Pulmonary artery endothelial cell (primary cell): ENCODE measurements at places on chromosomes 11 and 22.

GRCh38 chr11:121194731-121195596, 93.9 kb downstream of the TECTA start:
- peak; percentile 24 for DNase-seq

DNA sequence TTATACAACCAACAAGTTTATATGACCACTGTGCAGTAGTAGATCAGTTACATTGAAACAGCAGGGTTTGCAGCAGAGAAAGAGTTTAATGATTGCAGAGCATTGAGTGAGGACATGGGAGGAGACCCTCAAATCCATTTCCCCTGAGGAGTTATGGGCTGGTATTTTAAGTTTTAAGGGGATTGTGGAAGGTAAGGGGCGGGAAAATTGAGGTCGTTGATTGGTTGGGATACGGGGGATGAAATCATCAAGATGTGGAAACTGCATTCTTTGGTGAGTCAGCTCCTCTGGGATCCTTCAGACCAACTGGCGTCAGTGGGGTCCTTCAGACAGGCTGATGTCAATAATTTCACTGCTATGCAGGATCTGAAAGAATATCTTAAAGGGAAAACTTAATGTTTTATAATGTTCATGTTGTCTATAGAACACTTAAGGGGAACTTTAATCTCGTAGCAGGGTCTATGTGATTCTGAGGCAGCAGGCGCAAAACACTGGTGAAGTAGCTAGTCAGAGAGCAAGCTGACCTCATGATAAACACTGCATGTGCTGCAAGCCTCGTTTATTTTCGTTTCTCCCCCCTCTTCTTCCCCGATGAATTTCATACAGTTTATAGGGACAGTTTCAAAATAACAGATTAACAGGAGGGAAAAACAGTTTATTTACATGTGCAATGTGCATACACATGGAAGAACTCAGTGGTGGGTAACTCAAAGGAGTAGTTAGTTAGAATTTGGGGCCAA, 17.4 kb upstream of the BACE1-AS start:
- DNase-seq: no peak

DNA sequence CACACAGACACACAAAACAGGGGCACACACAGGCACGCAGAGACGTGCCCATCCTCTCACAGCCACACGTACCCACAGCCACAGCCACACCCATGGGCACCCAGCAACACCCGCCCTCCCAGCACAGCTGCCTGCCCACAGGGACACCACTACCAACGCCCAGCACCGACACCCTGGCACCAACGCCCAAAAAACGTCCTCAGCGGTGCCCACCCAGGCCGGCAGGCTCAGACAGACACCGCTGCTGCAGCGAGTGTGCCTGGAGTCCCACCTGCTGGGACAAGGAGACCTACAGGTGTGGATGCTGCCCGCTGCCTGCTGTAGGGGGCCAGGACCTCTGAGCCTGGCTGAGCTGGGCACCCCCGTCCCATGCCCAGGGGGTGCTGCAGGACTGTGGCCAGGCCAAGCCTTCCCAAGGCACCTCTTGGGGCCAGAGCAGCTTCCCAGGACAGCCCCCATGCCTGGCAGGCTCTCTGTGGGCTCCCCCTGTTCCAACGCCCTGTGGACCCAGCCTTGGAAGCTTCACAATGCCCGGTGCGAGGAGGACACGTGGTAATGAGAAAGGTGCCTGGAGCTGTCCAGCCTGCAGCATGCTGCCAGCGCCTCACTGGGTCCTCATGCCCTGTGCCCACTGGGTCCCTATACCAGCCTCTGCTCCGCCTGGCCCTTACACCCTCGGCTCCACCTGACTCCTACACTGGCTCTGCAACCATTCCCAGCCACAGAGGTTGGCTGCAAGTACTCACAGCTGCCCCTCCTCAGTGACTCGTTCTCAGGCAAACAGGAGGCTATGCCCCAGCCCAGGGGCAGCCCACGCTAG, 45.8 kb upstream of the TH start:
- no peak for DNase-seq

DNA sequence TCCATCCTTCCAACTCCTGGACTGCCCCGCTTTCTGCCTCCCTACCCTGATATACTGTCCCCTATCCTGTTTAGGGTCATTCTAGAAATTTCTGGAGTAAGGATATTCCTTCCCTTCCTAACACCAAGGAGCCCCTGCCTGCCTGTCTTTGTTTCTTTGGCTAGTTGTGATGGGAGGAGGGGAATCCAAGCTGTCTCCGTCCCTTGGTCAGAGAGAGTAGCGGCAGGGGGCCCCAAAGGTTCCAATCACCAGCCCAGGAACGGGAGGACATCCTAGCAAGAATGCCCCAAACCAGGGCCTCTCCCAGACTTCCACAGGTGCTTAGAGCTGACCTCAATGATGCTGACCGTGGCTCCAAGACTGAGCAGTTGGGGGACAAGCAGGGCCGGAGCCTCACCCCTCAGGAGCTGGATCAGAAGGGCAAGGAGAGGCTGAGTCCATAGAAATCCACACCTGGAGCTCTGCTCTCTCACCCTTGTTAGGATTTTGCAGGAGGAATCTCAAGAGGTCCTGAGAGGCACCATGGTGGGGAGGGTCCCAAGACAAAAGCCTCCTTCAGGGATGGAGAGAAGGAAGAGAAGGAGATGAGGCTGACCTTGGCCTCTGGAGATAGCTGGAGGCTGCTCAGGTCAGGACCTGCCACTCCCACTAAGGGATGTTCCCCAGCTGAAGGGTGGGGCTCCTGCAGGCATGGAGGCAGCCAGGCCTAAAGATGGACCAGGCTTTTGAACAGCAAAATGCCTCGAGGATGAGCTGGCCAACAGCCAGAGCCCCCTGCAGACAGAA, 13.6 kb downstream of the SLC22A12 start:
- DNase-seq: no peak

DNA sequence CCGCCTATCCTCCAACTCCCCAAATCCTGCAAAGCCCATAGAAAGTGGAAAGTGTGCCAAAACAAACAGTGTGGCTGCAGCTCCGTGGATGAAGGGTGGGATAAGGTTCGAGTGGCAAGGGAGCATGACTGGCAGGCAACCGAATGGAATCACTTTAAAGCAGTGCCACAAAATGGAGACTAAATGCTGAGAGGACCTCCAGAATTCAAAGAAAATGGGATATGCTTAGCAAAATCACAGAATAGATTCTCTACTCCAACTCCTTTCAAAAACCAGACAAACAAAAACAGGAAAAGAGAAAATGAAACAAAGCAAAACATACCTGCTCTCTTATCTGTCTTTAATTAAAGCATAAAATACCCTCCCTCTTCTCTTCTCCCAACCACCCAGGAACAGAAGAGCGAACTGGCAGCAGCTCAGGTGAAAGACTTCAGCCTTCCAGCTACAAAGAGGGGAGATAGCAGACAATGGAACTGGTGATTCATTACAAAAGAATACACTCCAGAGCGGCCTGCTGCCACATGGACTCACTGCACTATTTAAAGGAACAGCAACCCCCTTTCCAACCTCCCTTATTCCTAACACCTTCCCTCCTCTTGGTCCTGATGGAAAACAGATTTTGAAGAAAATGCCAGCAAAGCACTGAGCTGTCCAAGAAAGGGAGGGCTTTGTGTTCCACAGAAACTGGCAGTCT, 118.5 kb downstream of the APOL5 start:
- DNase-seq: peak; percentile 44

DNA sequence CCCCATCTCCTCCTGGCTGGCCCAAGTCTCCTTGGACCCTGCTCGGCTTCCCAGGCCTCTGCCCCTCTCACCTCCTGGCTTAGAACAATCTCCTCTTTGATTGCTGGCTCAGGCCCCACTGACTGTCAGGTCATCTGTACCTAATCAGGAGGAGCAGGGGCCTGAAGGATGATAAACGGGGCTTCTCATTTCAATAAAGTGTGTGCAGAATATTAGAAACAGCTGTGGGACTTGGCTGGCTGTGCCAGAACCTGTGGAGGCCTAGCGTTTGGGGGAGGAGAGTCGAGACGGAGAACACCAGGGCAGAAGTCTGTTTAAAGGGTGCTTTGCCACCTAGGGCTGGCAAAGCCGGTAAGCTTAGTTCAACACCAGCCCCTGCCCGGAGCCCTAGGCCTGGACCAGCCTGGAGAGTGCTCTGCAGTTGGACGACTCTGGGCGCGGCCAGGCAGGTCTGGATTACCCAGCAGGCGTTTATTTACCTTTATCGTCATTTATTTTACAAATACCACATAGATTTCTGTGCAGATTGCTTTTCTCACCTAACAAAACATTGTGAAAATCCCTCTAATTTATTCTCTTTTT, 10.1 kb upstream of the VSIG10L2 start:
- DNase-seq: no peak

DNA sequence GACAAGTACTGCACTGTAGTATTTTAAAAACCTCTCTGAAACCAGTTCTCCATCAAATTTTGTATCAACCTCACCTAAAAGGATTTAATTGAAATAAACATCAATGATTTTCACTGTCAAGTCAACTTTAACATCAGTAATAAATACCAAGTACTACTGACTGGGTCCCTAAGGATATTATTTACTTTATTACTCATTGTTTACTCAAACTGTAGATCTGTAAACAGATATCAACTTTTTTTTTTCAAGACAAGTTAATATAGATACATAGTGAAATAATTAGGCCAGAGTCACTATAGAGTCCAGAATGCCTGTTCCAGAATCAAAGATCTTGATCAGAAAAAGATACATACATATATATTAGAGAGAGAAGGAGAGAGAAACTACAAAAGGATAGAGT, 1.6 kb downstream of the RNF141 start:
- DNase-seq: no peak

DNA sequence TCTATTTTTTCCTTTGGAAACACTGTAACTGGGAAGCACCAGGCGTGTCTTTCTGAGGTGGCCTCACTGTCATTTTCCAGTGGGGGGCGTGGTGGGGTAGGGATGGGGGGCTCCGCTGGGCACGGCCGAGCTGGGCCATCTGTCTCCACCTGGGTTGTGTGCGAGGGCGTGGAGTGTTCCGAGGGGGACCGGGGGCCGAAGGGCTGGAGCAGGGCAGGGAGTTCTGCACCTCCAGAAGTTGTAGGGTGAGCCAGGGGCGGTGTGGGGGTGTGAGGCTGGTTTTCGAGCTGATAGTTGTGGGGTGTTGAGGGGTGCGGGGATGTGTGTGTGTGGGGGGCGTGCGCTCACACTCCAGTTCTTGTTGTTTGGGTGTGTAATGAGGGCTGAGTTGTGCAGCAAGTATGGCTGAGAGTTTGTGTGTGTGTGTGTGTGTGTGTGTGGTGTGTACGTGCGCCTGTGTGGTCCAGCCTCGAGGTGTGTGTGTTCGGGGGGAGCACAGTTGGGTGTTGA, 10.8 kb downstream of the YPEL4 start:
- no peak for DNase-seq

GRCh38 chr11:86671531-86672006, 847 bp downstream of the ME3 start:
- no peak for DNase-seq

GRCh38 chr11:46896719-46897406, 21.5 kb downstream of the LRP4 start:
- DNase-seq: no peak

- DNase-seq: no peak
These were observed 25.5 kb downstream of the EMID1 start for GRCh38 chr22:29230972-29231875.

GRCh38 chr11:46352063-46352841, 5.0 kb downstream of the DGKZ start:
- no peak for DNase-seq

DNA sequence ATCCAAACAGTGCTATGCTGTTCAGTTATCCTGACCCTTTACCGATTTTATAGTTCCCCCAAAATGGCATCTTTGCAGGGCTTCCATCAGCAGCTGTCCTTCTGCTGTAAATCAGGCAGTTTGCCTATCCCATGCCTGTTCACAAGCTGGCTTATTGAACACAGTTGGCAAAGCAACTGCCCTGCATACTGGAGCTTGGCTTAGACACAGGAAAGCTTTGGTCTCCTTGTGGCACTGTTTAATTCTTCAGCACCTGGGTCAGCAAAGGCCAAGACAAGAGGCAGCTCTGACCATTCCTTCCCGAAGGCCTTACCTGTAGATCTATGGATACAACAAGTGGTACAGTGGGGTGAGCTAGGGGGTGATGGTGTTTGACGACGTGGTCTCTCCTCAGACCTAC, 32.2 kb downstream of the TSPAN18 start:
- no peak for DNase-seq

DNA sequence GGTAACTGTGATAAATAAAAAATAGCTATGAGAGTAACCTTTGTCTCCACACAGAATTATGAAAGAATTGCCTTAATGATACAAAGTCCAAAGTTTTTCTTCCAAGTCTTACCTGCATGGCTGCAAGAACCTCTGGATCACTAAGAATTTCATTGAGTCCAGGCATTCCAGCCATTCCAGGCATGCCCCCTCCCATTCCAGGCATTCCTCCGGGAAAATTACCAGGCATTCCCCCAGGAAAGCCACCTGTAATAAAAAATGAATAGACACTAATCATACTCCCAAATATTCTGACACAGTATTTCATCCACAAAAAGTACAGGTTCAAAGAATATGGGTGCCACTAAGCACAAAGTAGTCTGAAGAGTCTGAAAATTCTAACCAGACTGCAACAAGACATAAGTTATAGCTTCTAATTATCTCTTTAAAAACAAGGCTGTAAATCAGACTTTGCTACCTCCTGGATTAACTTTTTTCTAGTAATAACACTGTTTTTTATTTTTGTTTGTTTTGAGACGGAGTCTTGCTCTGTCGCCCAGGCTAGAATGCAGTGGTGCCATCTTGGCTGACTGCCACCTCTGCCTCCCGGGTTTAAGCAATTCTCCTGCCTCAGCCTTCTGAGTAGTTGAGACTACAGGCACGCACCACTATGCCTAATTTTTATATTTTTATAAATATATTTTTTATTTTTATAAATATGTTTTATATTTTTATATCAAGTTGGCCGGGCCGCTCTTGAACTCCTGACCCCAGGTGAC, 8.0 kb upstream of the SLC25A17 start:
- DNase-seq: no peak

DNA sequence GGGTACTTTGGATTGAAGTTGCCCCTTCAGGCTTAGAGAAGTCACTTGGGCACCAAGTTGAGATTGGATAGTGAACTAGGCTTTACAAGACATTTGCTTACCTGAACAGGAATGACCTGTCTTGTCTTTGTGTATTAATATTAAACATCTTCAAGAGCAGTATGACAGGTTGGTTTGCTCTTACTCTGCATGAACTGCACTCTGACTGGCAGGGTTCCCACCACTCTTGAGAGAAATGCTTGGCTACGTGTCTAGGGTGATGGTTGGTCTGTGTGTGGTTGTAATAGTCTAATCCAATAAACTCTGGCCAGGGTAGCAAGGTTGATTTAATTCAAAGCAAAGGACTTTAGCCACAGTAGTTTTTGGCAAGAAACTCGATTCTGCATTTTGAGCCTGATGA, 20.1 kb upstream of the SPTBN2 start:
- no peak for DNase-seq

GRCh38 chr11:14672635-14673034, 29.0 kb downstream of the PDE3B start:
- DNase-seq: no peak

DNA sequence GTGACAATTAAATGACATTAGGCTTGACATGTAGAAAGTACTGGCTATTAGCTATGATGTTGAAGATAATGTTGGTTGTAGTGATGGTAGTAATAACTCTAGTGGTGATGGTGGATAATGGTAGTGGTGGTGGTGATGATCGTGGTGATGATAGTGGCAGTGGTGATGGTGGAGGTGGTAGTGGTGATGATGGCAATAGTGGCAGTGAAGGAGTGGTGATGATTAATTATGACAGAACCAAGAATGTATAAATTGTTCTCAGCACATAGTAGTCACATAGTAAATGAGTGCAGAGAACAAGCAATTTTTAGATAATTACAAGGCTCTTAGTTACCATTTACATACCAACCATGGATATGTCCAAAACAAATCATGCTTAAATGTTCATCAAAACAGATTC, 5.3 kb upstream of the CD44 start:
- no peak for DNase-seq

- DNase-seq: no peak
These were observed 1680.6 kb upstream of the RAG2 start for GRCh38 chr11:38278457-38279141.
